Erythroblast (primary cell): ENCODE measurements at places on chromosomes 4 and X.

DNA sequence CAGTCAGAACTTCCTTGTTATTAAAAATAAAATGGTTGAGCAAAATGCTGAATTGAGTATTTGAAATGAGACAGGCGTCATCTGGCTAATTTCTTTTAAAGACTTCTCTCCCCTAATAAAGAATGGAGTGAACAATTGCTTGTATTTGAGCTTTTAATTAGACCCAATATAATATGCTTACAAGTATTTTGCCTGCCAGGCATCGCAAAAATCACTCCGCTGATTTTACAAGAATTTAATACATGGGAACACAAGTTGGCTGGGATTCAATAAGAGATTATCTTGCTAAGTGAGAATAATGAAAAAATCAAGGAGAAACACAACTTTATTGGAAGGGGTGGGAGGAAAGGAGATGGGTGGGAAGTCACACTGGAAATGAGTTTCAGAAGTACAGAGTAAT lies 52.3 kb downstream of the KLF3 start:
- DNase-seq = no peak

GRCh38 chrX:48180811-48181210 lies 15.8 kb downstream of the SSX5 start:
- DNase-seq = no peak

DNA sequence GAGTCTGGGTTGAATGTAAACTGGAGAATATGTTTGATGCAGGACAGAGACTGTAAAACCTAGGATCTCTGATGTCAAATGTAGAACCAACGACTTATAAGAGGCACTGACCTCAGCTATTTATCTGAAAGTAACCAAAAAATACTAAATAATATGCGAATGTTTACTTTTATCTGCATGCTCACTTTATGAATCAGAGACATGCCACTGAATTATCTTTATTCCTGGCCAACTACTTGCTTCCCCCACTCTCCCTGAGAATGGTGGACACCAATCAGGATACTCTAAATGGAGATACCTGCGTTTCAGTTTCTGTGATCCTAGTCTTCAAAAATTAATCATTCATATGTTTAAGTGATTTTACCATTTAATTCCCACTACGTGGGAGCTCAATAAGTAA lies 1038.4 kb upstream of the PABPC4L start:
- DNase-seq = no peak

GRCh38 chr4:71913275-71913674 lies 118.5 kb upstream of the NPFFR2 start:
- no peak for DNase-seq

GRCh38 chr4:122775039-122775438 lies 42.5 kb downstream of the BBS12 start:
- no peak for DNase-seq

GRCh38 chrX:110341189-110342035 lies 17.2 kb upstream of the RTL9 start:
- DNase-seq = peak; percentile 63

GRCh38 chr4:150647008-150647407 lies 65.1 kb downstream of the MAB21L2 start:
- DNase-seq = no peak

GRCh38 chr4:121182296-121182695 lies 18.2 kb upstream of the TNIP3 start:
- no peak for DNase-seq

DNA sequence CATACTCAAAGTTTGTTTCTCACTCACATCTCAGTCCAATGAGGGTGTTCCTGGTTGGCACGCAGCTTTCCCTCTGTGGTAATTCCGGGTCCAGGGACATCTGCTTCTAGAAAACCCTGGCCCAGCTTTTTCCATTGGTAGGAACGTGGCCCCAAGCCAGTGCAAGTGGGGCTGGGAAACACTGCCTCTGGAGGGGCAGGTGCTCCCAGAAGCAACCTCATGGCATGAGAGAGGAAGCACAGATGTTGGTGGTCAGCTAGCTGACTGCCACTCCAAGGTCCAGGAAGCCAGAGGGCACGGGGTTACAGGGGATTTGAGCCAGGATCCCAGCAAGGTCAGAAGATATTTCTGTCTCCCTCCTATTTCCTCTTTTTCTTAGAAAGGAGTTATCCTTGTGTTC lies 47.5 kb downstream of the DCTD start:
- no peak for DNase-seq

- peak; percentile 48 for DNase-seq
Observed at GRCh38 chr4:163191999-163192398, 25.3 kb upstream of the NAF1 start.

GRCh38 chr4:94341481-94342370 lies 910 bp downstream of the HPGDS start:
- DNase-seq = no peak

DNA sequence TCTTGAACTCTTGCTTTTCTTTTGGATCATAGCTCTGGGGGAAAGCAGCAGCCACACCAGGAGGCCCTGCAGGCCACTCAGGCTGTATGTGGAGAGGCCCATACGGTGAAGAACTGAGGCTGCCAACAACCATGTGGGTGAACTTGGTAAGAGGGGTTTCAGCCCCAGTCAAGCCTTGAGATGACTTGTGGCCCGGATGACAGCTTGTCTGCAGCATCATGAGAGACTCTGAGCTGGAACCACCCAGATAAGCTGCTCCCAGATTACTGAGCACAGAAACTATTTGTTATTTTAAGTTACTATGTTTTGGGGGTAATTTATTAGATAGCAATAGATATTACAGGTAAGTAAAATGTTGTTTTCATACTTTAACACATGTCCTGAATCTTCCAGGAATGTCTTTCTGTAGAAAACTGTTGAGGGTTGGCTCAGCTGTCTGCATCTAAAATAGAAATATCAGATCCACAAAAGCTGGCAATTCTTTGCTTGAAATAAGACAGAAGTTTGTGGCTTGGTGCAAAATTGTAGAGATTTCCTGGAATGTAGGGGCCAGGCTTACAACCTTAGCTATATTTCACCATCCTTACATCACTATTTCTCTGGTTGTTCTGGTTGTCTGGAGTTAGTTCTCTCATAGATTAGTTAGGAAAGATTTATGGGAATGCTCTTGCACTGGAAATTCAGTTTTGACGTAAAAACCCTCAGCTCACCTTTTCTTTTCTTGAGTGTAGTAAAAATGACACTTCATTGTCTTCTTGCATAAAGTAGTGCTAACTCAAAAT lies 272.1 kb downstream of the RAPGEF2 start:
- no peak for DNase-seq

DNA sequence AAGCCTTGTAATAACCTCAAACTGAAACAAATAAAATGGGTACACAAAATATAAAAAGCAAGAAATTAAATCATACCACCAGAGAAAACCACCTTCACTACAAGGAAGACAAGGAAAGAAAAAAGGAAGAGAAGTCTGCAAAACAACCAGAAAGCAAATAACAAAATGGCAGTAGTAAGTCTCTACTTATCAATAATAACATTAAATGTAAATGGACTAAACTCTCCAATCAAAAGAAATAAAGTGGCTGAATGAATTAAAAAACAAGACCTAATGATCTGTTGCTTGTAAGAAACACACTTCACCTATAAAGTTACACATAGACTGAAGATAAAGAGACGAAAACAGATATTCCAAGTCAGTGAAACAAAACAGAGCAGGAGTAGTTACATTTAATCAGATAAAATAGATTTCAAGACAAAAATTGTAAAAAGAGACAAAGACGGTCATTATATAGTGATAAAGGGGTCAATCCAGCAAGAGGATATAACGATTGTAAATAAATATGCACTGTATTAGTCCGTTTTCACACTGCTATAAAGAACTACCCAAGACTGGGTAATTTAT lies 144.1 kb downstream of the MAB21L2 start:
- no peak for DNase-seq

DNA sequence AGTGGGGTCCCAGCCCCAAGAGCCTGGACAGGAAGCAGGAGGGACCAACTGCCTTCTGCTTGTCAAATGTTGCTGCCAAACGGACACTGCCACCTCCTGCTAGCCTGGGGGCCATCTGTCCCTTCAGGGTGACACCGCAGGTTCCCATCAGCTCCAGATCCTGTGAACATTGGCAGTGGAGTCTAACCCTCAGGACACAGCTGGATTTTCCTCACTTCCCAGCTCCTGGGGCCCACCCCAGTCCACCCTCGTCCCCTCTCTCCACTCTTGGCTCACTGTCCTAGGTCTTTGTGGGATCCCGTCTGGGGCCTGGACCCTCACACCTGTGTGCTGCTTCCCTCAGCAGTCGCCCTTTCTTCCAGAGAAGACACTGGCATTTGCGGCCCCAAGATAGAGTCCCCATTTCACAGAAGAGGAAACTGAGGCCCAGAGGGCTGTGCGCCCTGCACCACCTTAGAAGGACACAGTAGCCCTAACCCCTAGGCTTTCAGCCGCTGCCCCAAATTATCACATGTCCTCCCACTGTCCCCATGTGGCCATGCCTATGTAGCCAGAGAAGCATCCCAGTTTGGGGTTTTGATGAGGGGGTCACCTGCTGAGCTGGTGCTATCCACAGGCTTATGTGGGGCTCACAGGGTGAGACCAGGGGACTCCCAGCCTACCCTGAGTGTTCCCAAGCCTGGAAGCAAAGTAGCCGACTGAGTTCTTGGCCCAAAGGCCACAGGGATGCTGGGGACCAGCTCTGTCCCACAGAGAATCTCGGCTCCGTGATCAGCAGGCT lies 20.1 kb downstream of the PPP2R2C start:
- DNase-seq = no peak

DNA sequence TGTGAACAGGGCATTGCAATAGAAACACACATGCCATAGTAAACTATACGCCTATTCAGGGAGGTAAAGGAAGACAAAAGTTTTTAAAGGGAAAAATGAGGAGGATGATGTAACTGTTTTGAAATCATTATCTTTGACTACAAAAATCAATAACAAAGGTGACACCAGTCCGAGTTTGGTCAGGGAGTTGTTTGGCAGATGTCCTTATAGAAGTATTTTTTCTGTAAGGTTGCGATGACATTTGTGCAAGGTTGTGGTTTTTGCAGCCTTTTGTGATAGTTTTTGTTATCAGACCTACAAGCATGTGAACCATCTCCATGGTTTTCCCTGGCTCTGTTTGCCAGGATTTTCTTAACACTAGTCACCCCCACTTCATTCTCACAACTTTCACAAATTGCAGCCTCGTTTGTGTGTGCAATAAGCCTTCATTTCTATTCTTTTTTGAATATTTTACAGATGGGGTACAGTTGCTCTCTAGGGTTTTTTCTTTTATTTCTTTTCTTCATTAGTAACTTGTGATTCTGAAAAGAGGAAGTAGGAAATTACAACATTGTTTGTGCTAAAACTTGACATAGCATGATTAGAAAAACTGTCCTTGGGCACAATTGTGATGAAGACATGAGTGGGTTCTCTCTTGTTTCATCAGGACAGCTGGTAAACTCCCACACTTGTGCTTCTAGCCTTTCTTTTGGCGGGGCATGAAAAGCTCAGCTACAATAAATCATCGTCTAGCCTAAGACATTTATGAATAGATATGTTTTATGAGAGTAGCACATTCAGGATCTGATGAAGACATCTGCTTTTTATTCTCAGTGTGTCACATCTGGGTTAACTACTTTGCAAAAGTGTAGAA lies 60.2 kb upstream of the PNPLA4 start:
- DNase-seq = no peak

- DNase-seq = no peak
Observed at GRCh38 chr4:4868758-4869723, 9.6 kb downstream of the MSX1 start.

DNA sequence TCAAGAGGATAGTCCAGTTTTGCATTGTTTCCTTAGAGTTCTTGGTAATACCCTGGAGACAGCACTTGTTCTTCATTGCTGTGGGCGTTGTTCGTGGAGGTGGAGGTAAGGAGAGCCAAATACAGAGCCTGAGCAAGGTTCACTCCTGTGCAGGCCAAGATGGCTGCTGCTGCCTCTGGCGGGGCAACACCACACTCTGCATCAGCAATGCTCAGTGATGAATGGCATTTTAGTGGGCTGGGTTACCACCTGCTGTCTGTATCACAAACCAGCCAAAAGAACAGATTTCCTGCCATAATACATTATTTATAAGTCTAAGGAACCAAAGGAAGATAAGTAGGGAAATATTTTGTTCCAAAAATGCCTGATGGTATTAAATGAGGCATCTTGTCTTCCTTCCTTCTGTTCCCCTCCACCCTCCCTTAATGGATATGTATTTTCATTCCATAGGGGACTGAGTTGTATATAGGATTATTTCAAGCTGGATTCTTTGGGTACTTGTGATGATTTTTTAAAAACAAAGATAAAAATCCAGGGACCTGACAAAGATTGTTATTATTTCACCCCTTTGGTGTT lies 61.6 kb upstream of the LIMCH1 start:
- DNase-seq = no peak
